ENCODE measurements at places on chromosomes 2 and 18.

- no peak for DNase-seq
Observed at GRCh38 chr2:27307287-27307544, 1.0 kb downstream of the UCN start.

DNA sequence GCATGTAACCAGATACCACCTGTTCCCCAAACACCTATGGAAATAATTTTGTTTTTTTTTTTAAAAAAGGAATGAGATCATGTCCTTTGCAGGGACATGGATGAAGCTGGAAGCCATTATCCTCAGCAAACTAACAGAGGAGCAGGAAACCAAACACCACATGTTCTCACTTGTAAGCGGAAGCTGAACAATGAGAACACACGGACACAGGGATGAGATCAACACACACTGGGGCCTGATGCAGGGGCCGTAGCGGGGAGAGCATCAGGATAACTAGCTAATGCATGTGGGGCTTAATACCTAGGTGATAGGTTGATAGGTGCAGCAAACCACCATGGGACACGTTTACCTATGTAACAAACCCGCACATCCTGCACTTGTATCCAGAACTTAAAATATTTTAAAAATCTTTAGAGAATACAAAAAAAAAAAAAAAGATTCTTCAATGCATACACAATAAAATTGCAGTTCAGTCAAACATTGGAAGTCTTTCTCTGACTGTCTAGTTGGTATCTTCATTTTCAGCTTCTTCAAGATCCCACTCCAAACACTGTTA lies 11.6 kb upstream of the CASP10 start:
- no peak for DNase-seq

- DNase-seq: no peak
Observed at GRCh38 chr2:56047136-56047535, 123.6 kb upstream of the EFEMP1 start.

DNA sequence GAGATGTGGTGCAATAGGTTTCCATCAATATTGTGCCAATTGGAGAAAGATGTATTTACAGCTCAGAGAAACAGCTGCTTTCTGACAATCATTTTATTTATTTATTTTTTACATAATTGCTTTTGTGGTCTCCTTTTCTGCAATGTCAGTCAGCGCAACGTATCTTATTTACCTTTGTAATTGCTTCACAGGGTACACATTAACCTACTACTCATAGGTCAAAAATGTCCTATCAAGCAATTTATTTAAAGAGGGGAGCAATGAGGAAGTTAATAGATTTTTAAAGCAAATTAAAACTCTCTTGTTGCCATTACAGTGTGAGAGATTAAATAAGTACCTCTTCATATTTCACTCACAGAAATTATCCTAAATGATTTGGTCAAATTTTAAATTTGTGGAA lies 291.0 kb downstream of the CALCRL start:
- DNase-seq: no peak

- DNase-seq: no peak
Observed at GRCh38 chr2:53379547-53379946, 388.1 kb upstream of the CHAC2 start.

- no peak for DNase-seq
Observed at GRCh38 chr2:126748929-126749518, 93.1 kb downstream of the GYPC start.

- no peak for DNase-seq
Observed at GRCh38 chr2:467543-467891, 179.6 kb upstream of the ALKAL2 start.

DNA sequence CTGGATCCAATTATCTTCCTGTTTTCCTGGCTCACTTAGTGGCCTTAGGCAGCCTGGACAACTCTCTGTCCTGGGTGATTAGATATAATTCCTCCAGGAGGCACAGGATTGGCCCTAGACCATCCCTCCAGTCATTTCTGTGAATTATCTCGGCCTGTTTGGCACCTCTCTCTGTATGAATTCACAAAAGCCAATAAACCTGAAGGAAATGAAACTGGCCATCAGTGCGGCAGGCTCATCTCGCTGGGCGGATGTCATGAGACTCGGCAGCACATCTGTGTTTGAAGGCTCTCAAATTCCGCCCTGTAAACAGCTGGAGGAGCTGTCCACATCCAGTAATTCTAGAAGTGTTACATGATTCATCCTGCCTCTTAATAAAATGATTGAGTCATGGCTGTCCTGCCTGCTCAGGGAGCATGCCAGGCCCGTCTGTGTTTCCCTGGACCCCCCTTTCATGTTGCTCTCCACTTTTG lies 38.6 kb downstream of the ACOXL start:
- DNase-seq: peak; percentile 84

GRCh38 chr2:237227592-237228280 lies 142.0 kb downstream of the COPS8 start:
- DNase-seq: peak; percentile 83

DNA sequence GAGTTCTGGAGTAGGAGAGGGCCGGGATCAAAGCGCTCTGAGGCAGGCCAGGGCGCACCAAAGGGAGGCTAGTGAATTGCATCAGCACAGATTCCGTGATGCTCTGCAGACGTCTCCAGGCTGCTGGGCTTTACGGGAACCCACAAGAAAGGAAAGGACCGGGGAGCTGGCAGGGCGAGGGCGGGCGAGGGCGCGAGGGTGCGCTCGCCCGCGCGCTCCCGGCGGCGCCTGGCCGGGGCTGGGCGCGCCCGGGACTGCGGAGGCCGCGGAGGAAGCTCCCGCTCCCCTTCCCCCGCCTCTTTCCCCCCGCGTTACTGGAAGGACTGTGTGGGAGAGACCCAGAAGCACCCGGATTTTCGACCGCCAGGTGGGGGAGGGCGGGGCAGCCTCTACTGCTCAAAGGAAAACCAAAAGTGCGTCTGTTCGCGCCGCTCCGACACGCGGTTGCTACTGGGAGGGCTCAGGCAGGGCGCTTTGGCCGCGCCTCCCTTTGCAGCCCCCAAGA lies 2.4 kb upstream of the FOSL2 start:
- DNase-seq: peak; percentile 90

DNA sequence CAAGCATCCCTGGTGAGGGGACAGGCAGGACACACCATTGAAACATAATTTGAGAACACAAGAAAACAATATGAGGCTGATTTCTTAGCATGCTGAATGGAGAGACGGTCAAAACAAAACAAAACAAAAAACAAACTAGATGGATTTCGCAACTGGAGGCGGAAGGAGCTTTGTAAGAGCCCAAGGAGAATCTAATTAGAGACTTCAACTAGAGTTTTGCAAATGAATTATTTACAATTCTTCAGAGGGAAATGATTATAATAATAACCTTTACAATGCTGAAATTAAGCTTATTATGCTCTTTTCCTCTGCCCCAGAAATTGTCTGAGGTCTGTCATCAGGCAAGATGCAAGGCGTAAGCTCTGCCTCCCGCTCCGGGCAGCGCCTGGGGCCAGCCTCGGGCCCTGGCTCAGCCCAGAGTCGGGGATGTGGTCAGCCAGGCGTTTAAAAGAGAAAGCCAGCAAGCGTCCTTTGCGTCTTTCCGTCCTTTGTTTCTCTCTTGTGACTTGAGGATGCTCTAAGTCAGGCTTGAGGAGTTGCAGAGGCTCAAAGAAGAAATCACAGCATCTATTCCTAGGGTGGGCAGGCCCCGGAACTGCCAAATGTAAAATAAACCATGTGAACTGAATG lies 139.6 kb downstream of the TWIST2 start:
- no peak for DNase-seq

DNA sequence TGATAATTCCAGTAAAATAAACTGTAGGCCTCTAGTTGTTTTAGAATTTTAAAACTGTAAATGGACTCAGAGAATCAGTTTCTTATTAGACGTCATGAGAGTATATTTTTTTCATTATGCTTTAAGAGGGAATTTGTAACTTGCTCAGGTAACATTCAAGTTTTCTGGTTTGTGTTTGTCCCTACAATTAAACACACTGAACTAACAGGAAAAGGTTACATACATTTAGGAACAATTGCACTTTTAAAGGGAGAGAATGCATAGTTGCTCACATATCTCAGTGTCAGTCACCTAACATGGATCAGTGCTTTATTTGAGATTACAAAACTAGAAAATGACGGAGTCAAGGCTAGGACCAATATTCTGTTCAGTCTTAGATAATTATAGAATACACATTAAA lies 3.1 kb downstream of the COL3A1 start:
- DNase-seq: peak; percentile 52

GRCh38 chr18:80229766-80230745 lies 17.3 kb downstream of the PARD6G start:
- DNase-seq: no peak

DNA sequence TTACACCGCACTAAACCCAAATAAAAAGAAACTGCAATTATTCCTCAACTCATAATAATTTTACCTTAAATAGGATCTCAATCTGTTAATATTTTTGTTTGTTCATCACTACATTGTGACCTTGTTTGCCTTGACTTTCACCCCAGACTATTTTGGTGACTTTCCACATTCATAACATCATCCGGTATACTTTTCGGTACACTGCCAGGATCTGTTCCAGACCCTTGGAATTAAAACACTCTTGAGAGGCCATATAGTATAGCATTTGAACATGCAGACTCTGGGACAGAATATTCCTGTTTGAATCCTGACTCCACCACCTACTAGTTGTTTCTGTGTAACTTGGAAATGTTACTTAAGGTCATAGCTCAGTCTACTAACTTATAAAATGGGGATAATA lies 577.4 kb downstream of the METTL4 start:
- no peak for DNase-seq

- no peak for DNase-seq
Observed at GRCh38 chr2:109680523-109681297, 66.5 kb downstream of the SOWAHC start.

DNA sequence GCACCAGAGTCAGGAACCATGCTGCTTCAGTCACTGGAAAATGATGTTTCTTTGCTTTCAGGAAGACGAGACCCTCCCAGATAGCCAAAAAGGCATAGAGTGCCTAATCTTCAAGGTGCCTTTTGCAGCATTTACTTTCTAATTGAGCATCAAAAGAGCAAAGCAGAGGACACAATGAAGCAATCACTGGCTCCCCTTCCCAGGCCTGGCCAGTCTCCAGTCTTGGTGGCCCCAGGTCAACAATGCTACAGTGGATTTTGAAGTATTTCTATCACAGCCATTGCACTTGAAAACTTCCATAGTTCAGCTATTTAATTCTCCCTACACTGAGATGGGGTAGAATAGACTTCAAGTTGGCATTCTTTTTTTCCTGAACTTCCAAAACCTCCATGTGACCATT lies 15.4 kb downstream of the ZBTB7C start:
- no peak for DNase-seq

All from myocyte (in vitro differentiated cells).